ENCODE measurements at places on chromosomes 12 and 14.

DNA sequence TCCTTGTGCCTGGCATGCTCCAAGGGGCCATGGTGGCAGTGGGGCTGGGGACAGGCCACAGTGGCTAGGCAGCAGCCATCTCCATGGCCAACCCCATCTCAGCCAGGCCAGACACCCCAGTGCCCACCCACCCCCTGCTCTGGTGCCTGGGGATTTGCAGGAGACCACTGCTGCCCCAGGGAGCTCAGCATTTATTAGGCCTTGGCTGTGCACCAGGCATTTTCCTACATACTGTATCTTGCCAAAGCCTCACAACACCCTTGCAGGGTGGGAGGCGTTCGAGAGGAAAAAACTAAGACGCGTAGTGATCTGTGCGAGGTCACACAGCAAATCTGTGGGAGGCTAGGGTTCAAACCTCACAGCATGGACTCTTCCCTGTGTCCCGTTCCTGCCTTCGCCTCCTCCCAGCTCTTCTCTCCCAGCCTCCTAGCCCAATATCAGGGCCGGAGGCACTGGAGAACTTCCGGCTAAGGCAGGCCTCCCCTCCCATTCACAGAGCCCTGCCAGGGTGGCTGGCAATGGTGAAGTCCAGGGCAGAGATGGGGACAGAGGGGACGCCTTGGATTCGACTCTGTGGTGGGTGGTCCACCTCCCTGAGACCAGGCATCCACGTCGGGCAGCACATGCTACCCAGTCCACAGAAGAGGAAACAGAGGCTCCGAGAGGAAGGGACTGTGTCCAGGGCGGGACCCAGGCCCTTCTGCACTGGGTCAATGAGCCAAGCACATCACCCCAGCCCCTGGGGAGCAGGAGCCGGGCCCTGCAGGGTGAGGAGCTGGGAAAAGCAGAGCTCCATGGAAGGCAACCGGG lies 57.4 kb downstream of the FAM222A start:
- DNase-seq, result no peak

DNA sequence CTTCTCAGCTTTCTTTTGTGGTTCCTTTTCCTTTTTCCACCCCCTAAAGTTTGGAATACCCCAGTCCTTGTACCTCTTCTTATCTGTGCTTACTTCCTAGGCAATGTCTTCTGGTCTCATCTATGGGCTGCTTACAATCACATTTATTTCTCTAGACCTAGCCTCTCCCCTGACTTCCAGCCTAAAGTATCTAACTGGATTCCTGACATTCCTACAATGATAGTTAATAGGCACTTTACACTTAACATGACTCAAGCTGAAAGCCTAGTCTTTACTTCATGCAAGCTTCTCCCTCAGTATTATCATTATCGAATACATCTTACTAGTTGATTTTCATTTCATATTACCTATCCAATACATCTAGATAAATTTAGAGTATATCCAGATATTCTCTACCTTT lies 21.2 kb downstream of the CLECL1 start:
- no peak for DNase-seq

DNA sequence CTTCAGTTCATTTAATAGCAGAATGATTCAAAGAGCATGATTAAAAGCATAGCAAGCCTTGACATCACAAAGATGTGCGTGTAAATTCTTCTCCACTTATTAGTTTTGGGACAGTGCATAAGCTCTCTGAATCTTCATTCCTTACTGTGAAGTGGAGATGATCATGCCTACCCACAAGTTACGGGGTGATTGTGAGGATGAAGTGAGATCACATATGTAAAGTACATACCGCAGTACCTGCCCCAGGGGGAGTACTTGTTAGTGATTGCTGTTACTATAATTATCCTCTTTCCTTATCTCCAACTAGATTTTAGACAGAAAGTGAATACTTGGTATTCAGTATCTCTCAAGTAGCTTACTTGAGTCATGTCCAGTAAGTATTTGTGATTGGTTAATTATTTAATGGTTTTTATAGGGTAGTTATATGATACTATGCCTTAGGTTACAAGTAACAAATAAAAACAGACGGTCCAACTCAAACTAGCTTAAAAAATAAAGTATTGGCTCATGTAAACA lies 6.0 kb downstream of the RAD9B start:
- no peak for DNase-seq

GRCh38 chr12:6074427-6074826 lies 50.0 kb downstream of the VWF start:
- no peak for DNase-seq

GRCh38 chr12:68871921-68872320 lies 61.0 kb downstream of the CPM start:
- no peak for DNase-seq

GRCh38 chr12:33180918-33181317 lies 258.7 kb downstream of the SYT10 start:
- DNase-seq, result no peak

GRCh38 chr14:105093431-105094192 lies 28.4 kb upstream of the GPR132 start:
- peak; percentile 88 for DNase-seq

- no peak for DNase-seq
Measured at GRCh38 chr12:108784270-108784669, 53.0 kb upstream of the CORO1C start.

GRCh38 chr12:11014234-11014633 lies 8.2 kb downstream of the TAS2R19 start:
- DNase-seq, result no peak

DNA sequence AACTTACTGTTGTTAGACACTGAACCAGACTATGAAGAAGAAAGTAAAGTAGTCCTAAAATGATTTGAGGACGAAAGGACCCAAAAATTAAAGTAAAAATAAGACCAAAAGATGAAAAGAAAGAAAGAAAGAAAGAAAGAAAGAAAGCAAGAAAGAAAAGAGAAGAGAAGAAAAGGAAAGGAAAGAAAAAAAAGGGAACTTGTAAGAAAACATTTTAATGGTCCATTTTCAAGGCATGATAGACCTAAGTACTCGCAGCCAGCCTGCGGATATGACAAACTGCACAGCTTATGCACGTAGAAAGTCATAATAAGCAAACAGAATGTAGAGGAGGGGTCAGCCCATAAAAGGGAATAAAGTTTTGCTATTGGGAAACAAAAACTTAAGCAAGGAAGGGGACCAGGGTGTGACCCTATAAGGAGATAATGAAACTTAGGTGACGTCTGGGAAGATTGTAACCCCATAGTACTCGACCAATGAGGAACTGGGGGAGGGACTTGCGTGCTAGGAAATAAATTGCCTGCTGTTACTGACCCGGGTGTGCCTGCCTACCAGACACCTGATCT lies 59.7 kb downstream of the APOBEC1 start:
- no peak for DNase-seq

DNA sequence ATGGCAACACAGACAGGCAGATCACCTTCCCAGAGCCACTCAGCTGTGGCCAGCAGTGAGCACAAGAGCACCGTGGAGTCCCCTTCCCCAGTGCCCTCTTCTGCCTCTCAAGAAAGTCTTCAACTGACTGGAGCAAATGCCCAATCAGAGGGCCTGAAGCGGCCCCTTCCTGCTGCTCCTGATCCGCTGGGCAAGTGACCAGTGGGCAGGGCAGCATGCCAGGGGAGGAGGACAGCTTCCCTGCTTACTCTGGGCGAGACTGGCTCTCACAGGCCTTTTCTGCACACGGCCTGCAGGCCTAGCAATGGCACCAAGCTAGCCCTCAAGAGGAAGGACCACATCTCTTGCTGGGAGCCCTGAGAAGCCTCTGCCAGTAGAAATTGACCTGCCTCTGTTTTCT lies 890 bp downstream of the KRT71 start:
- no peak for DNase-seq

DNA sequence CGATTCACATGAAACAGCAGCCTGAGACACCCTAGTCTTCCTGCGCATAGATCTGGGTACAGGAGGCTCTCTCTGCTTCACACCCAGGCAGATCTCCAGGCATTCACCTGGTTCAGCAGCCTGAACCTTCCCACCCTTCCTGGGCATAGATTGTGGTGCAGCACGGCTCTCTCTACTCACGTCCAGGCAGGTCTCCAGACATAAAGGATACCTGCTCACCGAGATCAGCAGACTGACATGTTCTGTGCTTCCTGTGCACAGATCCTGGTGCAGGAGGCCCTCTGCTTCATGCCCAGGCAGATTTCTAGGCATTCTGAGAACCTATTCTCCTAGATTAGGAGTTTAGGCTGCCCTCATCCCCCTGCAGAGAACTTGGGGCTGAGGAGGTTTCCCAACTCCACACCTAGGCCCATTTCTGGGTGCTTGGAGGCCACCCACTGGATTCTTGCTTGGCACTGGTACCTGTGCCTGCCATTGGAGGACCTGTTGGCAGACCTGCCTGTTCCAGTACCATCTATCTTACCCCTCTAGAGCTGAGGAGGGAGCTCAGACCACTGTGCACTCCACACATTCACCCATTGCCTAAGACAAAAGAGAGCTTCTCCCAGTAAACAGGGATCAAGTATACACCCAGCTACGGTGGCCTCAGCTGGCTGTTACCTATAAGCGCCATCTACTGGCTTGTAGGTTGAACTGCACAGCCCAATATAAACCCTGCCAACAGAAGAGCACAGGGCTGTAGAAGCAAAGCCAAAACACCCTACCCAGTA lies 28.0 kb upstream of the GARIN6 start:
- DNase-seq, result no peak

DNA sequence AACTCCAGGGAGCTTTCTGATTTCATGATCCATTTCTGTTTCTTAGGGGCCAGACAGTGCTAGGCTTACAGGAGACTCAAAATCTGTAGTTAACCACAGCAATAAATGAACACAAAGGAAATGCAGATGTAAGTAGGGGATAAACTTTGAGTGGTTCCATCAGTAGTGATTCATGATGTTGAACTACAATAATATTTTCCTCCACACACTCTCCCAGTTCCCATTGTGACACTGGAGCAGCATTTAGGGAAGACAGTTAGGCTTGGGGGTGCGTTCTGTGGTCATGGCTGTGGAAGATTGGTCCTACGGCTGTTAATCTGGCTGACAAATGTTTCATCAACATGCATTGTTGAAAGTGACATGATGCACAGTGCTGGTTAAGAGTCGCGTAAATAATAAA lies 66.9 kb downstream of the HMGA2 start:
- DNase-seq, result no peak

DNA sequence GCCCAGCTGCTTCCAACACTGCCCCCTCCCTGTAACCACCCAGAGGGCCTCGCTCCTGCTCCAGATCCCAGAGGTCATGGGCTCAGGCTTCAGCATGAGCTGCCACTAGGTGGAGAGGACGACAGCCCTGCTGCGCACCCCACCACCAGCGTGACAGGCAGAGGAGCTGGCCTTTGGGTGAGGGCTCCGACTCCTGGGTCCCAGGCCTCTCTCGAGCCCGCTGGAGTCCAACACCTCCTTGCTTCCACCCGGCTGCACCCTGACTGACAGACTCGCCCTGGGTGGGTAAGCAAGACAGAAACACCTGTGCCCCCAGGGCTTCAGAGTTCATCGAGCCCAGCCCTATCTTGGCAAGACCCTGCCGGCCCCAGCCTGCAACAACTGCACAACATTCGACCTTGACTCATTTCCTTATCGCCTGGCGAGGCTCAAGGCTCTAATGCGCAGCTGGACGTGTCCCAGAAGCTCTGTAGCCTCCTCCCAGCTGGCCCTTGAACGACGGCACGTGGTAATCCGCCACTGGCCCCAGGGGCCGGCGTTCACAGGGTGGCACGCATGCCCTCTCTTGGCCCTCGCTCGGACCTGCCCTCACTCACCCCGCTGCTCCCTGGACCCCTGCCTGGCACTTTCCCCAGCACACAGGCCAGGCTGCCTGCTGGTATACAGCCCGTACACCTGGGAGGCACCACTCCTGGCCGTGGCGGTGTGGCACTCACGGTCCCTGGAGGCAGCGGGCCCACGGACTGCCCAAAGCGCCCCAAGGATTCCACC lies 28.0 kb downstream of the VPS37B start:
- peak; percentile 69 for DNase-seq

DNA sequence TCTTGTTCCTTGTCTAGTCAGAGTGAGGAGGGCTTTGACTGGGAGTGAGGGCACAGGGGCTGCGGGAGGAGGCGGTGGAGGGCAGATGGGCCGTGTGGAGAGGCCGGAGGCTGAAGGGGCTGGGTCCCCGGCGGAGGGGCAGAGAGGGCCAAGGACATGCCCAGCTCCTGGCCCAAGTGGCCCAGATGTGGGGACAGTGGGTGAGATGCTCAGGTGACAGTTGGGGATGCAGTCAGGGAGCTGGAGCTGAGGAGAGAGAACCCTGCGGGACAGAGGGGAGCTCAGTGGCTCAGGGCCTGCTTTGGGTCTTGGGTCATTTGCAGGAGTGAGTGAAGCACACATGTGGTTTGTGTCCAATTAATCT lies 26.5 kb upstream of the PLD4 start:
- no peak for DNase-seq

DNA sequence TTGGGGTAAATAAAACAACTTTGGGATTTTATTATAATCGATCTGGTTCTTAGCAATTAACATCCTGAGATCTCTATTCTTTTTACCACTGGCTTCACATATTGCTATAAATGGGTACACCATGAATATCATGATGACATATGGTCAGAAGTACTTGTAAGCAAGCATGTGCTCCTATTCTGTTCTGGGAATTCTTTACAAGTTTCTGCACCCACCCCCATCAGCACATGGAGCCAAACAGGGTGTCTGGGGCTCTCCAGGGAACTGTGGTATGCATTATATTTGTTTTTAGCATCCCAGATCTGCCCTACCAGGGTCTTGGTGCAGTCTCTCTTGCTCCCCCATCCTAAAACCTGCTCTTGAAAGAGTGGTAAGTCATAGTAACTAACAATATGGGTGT lies 31.3 kb downstream of the DMAC2L start:
- no peak for DNase-seq

DNA sequence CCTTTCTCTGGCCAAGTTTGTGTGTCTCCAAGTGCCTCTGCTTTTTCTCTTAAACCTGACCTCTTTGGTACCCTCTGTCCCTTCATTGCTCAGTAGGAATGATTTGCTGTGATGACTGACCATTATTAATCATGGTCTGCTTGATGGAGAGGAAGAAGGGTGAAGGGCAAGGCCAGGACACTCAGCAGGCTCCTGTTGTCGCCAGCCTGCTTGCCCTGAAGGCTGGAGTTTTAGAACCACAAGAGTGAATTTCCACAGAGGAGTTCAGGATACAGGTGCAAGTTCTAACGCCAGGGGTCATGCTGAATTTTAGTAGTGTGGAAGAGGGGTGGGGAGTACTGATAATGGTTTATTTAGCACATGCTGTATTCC lies 2.8 kb upstream of the ITGA5 start:
- no peak for DNase-seq

GRCh38 chr14:24367514-24368211 lies at the start of gene NFATC4:
TSS of gene NFATC4 (plus strand) at chr14:24368184. CDS start at chr14:24368341, 157 bp downstream.
- peak; percentile 84 for DNase-seq

- no peak for DNase-seq
Measured at GRCh38 chr12:15662303-15662980, 126.7 kb downstream of the EPS8 start.

- no peak for DNase-seq
Measured at GRCh38 chr12:81039231-81039630, 38.6 kb upstream of the ACSS3 start.

DNA sequence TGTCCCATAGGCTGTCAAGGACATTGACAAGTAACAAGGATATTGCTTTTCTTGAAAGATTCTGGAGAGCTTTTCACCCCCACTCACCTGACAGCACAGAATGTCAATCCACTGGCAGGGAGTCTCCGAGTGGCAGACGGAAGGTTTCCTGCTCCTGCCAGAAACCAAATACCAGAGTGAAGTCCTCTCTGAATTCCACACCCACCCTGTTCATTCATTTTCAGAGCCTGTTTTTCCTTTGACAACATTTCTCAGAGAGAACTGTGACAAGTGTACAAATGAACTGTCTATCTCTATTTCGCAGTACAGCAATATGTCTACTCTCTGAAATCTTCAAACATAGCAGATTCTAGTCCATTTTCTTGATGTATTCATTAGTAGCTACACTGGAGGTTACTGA lies 26.2 kb upstream of the BICD1 start:
- DNase-seq, result no peak
